RWPE1 (cell line): ENCODE measurements at places on chromosomes 2 and 18.

GRCh38 chr2:225042800-225043167 is 516 bp upstream of the DOCK10 start:
- DNase-seq: no peak

- no peak for DNase-seq
These were observed 62.8 kb upstream of the SP3 start for GRCh38 chr2:174027956-174028355.

DNA sequence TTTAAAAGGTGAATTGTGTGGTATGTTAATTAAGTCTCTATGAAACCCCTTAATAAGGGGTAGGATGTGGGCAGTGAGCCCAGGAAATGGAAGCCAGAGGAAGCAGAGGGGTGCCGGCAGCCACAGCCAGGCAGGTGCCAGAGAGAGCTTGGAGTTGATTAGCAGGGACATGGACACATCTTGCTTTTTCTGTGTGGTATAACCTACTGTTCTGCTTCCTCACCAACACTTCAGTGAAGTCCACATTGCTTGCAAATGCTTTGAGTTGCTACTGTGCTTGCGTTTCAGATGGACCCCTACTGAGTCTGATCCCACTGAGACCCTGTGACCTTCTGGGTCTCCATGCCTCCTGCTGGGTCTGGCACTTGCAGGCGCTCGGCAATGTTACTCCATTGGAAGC is 30.3 kb upstream of the ARHGEF4 start:
- DNase-seq: no peak

DNA sequence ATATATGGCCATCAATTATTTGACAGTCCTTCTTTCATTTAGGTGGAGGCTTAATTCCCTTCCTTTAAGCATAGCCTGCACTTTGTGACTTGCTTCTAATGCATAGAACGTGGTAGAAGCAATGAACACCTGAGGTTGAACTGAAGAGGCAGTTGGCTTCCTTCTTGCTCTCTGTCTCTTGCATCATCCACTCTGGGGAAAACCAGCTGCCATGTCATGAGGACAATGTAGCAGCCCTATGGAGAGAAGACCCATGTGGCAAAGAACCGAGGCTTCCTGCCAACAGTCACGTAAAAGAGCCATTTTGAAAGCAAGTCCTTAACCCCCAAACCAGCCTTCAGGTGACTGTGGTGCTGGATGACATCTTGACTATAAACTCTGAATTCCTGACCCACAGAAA is 46.8 kb downstream of the ATOH8 start:
- DNase-seq: no peak

GRCh38 chr2:149989447-149990063 is 402.0 kb upstream of the MMADHC start:
- peak; percentile 36 for DNase-seq

DNA sequence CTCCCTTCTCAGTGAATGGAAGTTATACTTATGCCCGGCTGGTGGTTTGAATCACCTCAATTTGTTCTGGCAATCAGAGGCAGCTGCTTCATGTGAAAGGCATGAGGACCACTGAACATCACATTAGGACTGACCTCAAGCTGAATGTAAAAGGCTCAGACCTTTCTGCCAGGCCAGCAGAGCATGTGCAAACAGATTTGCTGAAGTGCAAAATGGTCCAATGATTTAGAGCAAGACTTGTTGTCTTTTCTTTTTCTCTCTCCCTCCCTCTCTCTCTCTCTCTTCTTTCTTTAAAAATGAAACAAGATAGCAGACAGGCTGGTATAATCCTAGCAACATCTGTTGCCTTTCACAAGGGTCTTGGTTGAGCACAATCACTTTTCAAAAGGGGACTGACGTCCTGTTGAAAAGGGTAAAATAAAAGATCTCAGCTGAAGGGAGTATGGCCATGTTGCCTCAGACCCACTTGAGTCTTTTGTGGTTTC is 13.3 kb upstream of the CDH7 start:
- DNase-seq: no peak

- no peak for DNase-seq
These were observed 71.0 kb upstream of the THUMPD2 start for GRCh38 chr2:39849982-39850526.

DNA sequence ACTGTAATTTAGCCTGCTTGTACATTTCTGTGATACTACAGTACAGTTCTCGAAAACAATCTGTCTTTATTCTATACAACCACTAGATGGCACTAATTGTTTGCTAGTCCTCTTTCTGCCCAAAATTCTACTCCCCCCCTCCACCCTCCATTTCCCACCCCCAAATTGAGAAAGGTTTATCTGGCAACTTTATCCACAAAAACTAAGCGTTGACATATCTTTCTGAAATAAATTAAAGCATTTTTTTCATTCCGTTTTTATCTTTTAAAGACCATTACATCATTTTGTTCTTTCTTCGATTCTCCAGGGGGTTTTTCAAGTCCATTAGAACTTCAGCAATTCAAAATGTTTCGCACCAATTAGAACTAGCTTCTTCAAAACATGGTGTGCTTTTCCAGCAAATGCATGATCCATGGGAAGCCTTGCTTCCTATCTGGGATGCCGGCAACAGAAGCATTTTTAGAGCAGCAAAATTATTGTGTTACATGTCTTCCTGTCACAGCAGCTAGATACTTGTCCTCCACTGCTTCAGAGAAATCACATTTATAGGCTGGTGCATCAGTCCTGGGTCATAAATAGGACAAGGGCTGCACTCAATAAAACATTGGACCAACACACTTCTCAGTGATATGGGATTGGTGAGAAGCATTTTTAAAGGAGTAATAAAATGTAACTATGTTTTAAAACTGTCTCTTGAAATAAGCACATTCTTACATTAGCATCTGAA is 241.3 kb downstream of the PAX3 start:
- DNase-seq: peak; percentile 30

GRCh38 chr2:217445723-217446122 is 557.1 kb downstream of the TNS1 start:
- DNase-seq: no peak

DNA sequence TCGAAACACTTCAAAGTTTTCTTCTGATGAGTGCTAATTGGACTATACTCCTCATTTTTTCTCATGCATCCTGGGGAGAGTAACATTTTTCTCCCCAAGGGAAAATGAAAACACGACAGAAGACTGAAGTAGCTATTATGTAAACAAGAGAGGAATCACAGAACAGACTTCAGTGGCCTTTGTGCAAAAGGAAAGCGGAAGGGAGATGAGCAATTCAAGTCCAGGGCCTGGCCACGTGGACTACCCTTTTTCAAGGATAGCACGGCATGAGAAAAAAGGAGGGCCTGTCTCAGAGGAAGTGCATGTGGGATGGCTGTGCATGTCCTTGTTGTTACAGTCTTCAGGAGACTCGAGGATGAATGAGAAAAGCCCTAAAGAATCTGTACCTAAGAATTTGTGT is 43.8 kb upstream of the KCNE4 start:
- DNase-seq: no peak

- no peak for DNase-seq
These were observed 3.7 kb downstream of the MTX2 start for GRCh38 chr2:176272870-176273459.

DNA sequence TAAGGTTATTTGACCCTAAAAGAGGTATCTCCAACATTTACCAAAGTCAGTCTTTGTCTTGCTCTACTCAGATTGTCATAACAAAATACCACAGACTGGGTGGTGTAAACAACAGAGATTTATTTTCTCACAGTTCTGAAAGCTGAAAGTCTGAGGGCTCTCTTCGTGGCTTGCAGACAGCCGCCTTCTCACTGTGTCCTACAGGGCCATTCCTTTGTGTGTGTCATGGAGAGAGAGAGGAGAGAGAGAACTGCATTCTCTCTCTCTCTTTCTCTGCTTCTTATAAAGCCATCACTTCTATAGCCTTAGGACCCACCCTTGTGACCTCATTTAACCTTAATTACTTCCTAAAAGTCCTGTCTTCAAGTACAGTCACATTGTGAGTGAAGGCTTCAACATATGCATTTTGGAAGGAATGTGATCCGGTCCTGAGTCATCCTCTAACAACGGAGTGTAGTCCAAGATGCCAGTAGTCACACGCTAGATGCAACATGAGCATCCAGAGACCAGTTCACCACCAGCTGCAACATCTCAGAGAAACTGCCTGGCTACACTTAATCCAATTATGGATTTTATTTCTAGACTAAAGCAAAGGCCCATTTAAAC is 130.2 kb downstream of the CD226 start:
- DNase-seq: peak; percentile 3

GRCh38 chr2:111208639-111209038 is 87.9 kb downstream of the BCL2L11 start:
- no peak for DNase-seq

- no peak for DNase-seq
These were observed 866 bp downstream of the CRIM1 start for GRCh38 chr2:36356298-36356989.

GRCh38 chr18:34544930-34545329 is 165.2 kb upstream of the DTNA start:
- DNase-seq: no peak

GRCh38 chr18:44826418-44827259 is 146.0 kb downstream of the SETBP1 start:
- peak; percentile 16 for DNase-seq

GRCh38 chr2:64862623-64863022 is 126.6 kb upstream of the SLC1A4 start:
- no peak for DNase-seq

DNA sequence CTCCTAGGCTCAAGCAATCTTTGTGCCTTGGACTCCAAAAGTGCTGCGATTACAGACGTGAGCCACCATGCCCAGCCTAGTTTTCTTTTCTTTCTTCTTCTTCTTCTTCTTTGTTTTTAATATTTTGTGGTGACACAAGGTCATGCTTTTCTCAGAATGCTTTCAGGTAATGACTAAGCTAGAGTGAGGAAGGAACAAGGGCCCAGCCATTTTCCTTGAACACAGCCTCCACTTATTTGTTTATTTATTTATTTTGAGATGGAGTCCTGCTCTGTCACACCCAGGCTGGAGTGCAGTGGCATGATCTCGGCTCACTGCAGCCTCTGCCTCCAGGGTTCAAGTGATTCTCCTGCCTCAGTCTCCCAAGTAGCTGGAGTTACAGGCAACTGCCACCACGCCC is 74.3 kb upstream of the ST3GAL5 start:
- DNase-seq: no peak

DNA sequence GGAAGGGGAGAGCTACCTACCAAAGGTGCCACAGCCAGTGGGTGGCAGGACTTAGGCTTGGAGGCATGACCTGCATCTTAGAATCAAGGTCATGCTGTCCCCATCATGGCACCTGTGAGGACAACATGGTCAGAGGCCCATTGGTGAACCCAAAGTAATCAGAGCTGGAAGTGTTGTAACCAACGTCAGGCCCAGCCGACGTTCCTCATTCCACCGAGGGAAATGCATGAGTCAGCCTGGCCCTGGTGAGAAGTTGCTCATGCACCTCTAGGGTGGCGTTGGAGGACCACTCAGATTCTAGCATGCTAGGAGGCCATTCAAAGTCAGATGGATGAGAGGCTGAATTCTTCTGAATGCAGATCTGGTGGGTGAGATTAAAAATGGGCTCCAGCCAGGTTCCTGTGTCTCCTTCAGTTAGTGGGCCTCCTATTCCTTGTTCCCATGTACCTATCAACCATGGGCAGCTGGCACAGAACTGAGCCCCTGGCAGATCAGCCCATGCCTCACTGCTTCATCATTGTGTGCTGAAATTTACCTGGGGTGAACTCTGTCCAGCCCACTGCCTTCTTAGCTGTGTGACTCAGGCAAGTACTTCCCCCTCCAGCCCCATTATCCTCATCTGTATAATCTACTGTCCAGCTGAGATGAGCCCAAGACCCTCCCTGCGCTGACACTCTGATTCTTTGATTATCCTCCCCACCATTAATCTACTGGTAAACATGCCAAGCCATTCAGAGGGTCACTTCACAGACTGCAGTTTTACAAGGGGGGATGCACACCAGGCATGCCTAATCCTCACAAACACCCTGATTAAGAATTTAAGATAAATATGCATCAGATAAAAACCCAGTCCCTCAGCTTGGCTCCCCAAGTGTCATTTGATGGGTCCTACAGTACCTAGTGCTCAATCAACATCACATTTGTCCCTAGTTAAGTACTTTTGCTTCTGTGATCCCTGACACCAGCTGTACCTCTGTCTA is 14.0 kb downstream of the SLC14A2 start:
- peak; percentile 3 for DNase-seq

GRCh38 chr18:65725251-65726050 is 25.4 kb upstream of the CDH7 start:
- no peak for DNase-seq

GRCh38 chr2:173059292-173059691 is 16.4 kb upstream of the MAP3K20 start:
- DNase-seq: no peak

GRCh38 chr2:146764301-146764700 is 1080.5 kb upstream of the ACVR2A start:
- DNase-seq: no peak

DNA sequence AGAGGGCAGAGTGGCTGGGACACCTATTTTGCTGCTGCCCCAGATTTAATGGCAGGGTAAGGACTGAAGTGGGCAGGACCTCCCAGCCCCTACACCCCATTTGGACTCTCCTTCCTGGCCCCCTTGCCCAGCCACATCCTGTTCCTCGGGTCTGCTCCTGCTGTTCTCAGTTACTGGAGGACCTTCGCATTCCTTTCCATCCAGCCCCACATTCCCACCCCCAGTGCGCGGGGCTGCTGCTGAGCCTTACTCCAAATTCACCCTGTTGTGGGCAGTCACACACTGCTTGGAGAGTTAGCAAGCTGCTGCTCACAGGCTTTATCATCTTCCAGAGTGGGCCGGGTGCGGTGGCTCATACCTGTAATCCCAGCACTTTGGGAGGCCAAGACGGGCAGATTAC is 75.2 kb upstream of the SLC14A2 start:
- no peak for DNase-seq

DNA sequence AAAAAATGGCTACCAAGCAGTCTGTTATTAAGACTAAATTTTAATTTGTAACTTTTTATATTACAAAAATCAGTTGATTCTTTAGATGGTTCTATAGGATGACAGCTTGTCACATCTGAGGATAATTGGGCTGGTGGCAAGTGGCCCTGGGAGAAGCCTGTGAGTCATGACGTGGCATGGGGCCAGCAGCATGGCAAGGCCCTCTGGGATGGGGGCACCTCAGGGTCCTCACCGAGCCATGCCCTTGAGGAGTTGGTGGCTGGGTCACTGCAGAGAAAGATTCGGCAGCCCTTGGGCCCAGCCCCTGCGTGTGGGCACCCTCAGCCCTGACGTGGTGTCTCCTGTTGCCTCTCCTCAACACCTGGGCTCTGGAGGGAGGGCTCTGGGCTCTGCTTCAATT is 49.7 kb downstream of the STK25 start:
- DNase-seq: no peak

DNA sequence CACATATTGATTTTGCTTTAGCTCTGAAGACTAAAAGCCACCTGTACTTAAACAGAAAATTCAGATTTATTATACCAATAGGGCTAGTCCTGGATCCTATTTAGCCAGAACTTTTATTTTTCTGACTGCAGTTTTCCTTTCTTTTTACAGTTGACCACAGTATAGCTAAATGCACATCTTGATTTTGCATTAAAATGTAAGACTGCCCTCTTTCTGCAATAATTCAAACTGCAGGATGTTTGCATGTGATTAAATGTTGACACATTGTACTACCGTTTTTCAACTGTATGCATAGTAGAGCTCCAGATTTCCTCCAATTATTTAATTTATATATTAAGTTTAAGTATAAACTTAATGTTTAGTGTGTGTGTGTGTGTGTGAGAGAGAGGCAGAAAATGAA is 1262.9 kb downstream of the SUCLG1 start:
- peak; percentile 26 for DNase-seq

- no peak for DNase-seq
These were observed 25.4 kb downstream of the SLC40A1 start for GRCh38 chr2:189555232-189555631.
